GM20000 (cell line): ENCODE measurements at places on chromosomes 11 and 22.

DNA sequence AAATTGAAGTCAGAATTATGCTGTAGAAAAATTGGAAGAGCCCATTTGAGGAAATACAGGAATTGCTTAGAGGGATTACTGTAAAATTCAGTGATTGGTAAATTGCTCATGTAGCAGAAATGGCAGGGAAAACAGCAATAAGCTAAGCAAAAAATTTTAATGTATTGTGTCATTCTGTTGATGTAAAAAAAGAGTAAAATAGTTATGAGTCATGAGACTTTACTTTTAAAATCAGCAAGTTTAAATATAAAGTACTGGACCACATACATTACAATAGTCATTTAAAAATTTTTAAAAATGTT is 10.4 kb downstream of the PDHX start:
- no peak for DNase-seq

DNA sequence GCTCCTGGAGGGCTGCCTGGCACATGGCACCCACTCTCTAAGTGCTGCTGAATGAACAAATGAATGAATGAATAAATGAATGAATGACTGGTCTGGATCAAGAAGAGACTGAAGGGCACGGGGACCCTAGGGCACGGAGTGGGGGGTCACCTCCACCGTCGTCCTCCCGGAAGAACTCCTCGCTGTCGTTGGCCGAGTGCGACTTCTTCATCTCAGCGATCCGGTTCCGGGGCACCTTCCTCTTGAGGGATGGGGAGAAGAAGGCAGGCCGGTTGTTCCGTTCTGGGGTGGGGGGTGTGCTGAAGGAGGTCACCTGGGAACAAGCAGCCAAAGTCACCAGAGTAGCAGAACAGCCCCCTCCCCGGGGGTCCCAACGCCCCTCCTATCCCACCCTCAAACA is 36.0 kb downstream of the NUP50 start:
- peak; percentile 20 for DNase-seq

DNA sequence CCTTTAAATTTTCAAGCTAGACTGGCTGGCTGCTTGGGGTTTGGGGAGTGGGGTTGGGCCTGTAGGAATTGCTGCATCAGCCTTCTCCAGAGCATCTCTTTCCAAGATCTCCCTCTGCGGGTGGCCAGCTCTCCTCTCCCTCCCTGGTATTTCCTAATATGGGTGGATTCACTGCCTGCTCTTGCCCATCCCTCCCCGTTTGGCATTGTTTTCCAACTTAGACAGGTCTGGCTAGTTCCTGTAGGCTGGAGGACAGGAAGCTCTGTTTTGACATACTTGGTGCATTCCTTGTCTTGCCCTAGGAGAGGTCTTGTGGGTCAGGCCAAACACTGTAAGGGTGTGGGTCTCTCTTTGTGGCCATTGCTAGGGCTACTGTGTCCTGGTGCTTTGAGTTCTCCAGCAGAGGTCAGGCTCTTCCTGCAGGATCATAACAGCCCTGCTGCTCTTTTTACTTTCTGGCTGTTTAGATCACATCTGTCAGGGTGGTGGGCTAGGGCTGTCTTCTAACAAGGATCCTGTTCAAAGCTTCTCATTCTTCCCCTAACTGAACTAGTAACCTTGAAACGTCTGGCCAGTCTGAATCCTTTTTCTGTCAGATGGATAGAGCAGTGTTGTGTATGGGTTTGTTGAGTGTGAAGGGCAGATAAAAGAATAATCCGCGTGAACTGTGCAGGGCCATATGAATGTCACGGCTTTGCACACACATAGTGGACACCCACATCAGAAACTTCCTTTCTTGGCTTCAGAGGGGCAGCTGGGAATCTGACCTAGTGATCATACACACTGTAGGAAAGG is 18.3 kb upstream of the MICALL1 start:
- DNase-seq: no peak

DNA sequence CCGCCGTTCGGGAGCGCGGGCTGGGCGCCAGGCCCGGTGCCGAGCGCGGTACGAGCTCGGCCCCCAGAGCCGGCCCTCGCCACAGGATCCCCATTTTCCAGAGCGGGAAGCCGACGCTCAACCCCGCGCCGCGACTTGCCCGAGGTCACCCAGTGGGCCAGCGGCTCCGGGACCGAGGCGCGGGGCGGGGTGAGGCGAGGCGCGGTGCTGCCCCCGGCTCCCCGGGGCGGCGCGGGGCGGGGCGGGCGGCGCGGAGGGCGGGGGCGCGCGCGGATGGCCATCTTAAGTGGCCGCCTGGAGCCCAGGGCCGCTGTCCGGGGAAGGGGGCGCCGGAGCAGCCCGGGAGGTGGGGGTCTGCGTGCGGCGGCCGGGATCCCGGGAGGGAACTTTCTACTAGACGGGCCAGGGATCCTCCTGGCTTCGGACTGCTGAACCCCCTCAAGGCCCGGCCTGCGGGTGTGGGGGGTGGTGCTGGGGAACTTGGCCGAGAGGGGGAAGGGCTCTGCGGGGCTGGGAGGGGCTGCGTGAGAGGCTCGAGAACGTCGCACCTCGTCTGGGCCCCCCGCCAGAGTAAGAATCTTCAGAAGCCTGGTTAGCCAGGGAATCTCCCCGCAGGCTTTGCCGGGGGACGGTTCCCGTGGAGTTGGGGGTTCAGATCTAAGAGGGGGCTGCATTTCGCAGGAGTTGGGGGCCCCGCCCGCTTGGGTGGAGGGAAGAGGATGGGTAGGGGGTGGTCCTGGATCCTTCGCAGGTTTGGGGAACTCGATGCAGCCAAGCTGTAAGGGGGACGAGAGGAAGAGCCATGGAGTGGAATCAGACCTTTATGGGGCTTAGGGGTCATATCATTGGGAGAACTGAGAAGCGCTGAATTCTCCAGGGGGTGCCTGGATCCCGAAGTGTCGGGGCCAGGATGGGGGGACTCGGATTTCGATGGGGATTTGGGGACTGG is 678 bp upstream of the INPPL1 start:
- DNase-seq: peak; percentile 86

- DNase-seq: no peak
These were observed 22.1 kb downstream of the CD6 start for GRCh38 chr11:60993615-60994014.

GRCh38 chr11:130813196-130813595 is 103.1 kb downstream of the SNX19 start:
- no peak for DNase-seq

- peak; percentile 73 for DNase-seq
These were observed 10.2 kb upstream of the PDE2A start for GRCh38 chr11:72684236-72684912.

DNA sequence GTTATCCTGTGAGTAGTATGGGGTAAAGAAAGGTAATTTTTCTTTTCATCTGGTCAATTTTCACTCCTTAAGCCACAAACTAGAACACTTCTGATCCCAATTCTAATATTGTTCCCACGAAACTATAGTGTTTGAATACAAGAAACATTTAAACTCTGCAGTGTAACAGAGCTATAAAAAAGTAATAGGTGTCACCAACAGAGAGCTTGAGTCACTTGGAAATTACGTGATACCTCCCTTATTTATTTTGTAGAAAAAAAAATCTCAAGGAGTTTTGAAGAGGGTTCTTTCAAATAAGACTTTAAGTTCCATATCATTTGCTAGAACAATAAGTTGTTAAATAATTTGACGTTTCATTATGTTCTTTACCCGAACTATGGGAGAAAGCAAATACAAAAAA is 959.4 kb downstream of the JRKL start:
- DNase-seq: no peak

DNA sequence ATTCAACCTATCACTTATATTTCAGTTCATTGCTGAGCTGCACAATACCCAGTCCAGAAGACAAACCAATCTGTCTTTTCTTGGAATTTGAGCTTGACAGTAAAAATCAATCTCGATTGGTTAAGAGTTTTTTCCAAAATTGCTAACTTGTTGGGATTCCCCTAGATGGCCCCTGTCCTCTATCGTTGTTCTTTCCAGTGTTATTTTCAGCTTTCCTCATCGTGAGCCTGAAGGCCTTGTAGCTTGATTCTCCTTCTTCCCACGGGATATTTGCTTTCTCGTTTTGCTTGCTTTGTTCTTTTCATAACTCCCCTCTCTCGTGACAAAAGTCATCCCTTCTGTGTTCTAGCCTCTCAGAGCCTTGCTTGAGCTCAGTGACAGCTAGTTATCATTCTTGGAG is 3.1 kb downstream of the OR8B8 start:
- DNase-seq: no peak

DNA sequence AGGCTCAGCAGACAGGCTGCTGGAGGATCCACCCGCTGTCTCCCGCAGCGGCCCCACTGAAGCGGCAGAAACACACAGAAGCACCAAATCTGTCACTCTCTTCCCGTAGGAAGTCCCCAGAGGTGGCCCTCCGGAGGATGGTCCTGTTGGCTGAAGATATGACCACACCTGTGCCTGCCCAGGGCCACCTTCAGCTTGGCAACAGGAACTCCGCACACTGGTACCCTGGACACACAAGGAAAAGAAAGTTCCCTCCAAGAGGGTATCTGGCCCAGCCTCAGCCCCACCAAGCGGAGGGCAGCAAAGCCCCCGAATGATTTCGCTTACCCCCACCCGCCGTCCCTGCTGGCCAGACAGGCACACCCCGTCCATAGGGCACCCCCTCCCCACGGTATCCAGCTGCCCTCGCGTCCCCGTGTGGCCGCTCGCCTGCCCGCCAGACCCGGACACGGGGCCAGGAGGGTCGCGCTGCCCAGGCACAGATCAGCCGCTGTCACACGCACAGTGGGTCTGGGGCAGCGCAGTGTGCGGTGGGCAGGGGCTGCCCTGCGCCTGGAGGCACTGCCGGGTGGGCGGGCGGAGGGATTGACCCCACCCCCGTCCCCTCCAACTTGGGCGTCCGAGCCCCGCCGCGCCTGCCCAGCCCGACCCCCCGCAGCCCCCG is 7.0 kb downstream of the RASSF7 start:
- no peak for DNase-seq

- no peak for DNase-seq
These were observed 57.3 kb upstream of the SYT13 start for GRCh38 chr11:45343444-45343843.

DNA sequence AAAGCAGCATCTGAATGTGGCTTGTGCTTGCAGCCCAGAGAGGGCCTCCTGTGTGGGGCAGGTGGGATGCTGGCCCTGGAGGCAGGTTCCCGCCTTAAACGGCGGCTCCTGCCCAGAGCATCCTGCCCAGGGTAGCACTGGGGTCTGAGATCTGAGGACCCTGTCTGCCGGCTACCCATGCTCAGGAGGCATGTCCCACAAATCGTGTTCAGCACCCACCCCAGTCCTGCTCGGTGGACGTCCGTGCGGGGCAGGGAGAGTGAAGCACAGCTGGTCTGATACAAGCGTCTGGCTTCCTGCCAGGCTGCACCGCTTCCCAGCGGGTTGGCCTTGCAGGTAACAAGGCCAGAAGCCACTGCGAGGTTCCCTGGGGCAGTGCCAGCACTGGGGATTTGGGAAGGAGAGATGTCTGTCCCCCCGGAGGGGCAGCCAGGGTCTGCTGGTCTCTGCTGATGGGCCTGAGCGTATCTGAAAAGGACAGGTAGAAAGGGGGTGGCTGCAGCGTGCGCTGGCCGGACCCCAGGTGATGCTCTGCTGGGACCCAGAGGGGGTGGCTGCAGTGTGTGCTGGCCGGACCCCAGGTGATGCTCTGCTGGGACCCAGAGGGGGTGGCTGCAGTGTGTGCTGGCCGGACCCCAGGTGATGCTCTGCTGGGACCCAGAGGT is 3.6 kb downstream of the TRABD start:
- DNase-seq: no peak

DNA sequence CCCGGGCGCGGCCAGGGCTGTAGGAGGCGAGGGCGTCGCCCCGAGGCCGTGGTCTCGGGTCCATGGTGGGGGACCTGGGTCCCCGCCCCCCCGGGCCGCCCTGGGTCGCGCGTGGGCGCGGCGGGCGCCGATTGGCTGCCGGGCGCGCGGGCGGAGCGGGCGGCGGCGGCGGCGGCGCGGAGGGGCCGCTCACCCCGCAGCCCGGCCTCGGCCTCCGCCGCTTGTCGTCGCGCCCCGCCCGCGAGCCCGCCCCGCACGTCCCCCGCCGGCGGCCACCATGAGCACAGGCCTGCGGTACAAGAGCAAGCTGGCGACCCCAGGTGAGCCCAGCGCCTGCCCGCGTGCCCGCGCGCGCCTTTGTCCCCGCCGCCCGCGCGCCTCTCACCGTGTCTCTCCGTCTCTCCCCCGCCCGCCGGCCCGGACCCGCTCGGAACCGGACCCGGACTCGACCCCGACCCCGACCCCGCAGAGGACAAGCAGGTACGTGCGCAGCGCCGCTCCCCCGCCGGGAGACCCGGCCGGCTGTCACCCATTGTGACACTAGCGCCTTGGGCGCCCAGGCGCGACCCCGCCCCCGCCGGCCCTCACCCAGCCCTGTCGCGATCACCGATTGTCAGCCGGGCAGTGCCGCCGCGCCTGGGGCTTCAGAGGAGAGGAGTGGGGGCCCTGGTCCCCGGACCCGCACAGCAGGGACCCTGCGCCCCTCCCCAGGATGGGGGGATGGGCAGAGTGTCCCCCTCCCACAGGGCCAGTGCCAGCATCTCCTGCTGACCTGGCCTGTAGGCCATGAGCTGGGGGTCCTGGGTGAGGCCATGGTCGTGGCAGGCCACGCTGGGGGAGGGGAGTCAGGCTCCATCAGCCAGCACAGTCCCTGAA is at the start of gene SEPTIN5:
TSS of gene SEPTIN5 (plus strand) at position 192 of the 876 bp plus-strand sequence. CDS start at position 278, 86 bp downstream.
- no peak for DNase-seq

- no peak for DNase-seq
These were observed 55.5 kb downstream of the TRAF6 start for GRCh38 chr11:36454551-36454940.
